Amniotic stem cell (primary cell): ENCODE measurements at places on chromosomes 4 and X.

DNA sequence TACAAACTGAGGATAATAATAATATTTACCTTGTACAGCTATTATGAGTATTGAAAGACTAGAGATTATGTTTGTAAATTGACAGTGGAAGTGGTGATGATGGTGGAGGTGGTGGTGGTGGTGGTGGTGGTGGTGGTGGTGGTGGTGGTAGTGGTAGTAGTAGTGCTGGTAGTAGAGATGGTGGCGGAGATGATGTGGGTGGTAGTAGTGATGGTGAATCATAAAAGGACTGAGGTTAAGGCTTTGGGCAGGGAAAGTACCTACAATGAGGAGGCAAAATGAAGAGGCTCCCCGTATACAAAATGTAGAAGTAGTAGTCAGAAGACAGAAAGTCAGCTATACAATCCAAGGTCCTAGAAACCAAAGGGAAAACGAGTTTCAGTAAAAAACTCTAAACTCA is 214.1 kb downstream of the BCOR start:
- no peak for DNase-seq

DNA sequence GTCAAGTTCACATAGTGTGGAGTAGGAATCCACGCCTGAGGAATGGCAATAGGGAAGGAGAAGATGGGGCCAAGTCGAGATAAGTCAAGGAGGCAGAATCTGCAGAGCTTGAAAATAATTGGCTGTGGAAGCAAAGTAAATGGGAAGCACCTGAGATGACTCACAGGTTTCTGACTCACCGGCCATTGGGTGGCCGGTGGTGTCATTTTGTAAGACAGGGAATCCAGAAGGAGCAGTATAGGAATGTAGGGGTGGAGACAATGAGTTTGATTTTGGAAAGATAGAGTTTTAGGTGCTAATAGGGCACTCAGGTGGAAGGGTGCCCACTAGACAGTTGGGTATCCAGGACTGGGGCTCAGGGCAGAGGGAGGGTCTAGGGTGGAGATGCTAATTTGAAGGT is 201.0 kb upstream of the MAMLD1 start:
- no peak for DNase-seq

- no peak for DNase-seq
These were observed 27.3 kb downstream of the INTS6L start for GRCh38 chrX:135547767-135548166.

GRCh38 chr4:137601934-137602333 is 69.6 kb upstream of the PCDH18 start:
- DNase-seq: no peak

- no peak for DNase-seq
These were observed 3.1 kb downstream of the CXXC4 start for GRCh38 chr4:104491481-104492182.

GRCh38 chrX:1322393-1322792 is 14.2 kb upstream of the IL3RA start:
- DNase-seq: no peak

DNA sequence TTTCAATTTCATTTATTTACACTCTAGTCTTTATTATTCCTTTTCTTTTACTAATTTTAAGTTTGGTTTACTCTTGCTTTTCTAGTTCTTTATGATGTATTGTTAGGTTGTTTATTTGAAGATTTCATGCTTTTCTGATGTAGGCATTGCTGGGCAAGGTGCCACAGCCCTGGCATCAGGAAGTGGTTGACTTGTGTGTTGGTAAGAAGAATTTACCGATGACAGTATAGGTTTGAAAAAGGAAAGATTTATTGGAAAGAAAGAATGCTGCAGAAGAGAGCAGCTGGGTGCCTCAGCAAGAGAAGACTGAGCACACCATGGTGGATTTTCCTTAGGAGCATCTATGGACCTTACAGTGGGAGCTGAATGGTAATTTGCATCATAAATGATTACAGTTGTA is 153.2 kb downstream of the KLF8 start:
- no peak for DNase-seq

DNA sequence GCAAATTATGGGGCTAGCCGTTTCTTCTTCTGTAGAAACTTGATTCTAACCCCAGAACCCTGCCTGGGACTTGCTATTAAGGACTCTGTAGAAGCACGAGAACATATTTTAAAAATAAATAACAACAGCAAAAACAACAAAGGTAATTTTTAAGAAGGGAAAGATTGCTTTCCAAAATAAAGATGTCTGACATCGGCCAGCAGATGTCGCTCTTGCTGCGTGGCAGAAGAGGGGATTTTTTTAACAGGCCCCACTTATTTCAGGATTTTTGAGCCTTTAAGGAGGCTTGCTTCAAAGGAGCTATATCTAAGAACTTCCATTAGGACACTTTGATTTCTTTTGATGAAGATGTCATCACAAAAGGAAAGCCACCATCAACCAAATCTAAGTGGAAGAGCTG is 62.8 kb upstream of the EGFL6 start:
- peak; percentile 38 for DNase-seq

DNA sequence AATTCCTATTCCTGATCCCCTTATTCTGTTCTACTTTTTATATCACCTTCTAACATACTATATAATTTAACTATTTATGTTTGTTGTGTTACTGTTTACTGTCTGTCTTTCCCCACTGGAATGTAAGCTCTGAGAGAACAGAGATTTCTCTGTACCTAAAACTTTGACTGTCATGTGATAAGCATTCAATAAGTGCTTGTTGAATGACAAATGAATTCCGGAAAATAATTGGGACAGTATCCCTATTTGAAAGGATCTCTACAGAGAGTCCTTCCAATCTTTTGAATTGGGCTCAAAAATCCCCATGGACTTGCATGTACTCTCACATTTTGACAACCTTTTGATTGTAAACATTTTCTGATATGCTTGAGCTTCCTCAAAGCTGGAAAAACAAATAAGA is 1.6 kb upstream of the MMGT1 start:
- no peak for DNase-seq

DNA sequence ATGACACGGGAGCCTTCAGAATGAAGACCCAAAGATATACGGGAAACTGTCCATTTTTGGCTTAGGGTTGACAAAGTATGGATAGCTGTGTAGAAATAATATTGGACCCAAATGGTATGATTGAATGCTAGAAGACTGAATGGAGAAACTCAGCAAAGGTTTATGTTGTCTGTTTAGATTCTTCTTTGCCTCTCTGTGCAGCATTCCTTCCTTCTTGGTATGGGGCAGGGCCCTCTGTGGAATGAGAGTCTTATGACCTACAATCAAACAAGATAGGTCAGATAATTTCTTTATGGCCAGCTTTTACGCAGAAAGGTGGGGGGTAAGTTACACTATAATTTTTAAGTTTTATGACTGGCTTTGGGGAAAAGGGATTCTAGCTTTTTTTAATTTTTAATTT is 124.3 kb downstream of the PCDH10 start:
- no peak for DNase-seq

- DNase-seq: no peak
These were observed 577.2 kb upstream of the HTR2C start for GRCh38 chrX:114006664-114007063.

GRCh38 chrX:124862301-124862700 is 457.4 kb upstream of the TEX13C start:
- no peak for DNase-seq
